ENCODE measurements at places on chromosomes 7 and 10.

GRCh38 chr10:93352638-93353383, 129.3 kb downstream of the MYOF start:
- no peaks in the 10 kb centered on the region for H3K36me3 ChIP-seq
- H3K4me1 ChIP-seq = peaks cover 4% of the 10 kb centered on the region
- peaks cover 14% of the 10 kb centered on the region for H3K27me3 ChIP-seq
- H3K4me3 ChIP-seq = no peak overlapping the region
- no peak for DNase-seq

GRCh38 chr10:71239946-71240795, 27.8 kb downstream of the UNC5B start:
- peak overlapping the region; percentile 9 for H3K27ac ChIP-seq
- H3K4me3 ChIP-seq = no peak overlapping the region
- DNase-seq = no peak
- peaks cover 35% of the 10 kb centered on the region for H3K27me3 ChIP-seq

DNA sequence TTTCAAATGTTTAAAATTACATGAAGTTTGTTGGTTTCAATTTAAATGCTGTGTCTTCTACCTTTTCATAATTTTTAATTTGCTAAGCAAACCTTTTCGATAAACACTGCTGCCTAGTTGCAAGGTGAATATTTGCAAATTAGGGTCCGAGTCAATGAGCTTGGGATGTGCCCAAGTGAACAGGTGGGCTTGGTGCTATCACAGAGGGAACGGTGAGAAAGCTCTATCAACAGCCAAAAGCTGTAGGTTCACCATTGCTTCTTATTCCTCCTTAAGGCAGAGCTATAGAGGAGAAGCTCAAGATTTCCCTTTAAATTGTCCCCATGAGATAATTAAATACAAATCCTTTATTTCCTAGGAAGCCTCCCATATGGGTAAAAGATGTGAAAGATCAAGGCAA, 245.3 kb upstream of the CELF2 start:
- no peak overlapping the region for H3K27ac ChIP-seq
- H3K4me3 ChIP-seq = no peak overlapping the region
- DNase-seq = no peak
- H3K36me3 ChIP-seq = no peaks in the 10 kb centered on the region
- no peaks in the 10 kb centered on the region for H3K4me1 ChIP-seq

GRCh38 chr10:68188835-68189234, 43.1 kb downstream of the ATOH7 start:
- H3K27me3 ChIP-seq = peaks cover 60% of the 10 kb centered on the region
- H3K36me3 ChIP-seq = no peaks in the 10 kb centered on the region
- DNase-seq = no peak
- no peak overlapping the region for H3K4me3 ChIP-seq
- no peaks in the 10 kb centered on the region for H3K4me1 ChIP-seq

- peak overlapping the region; percentile 2 for H3K27ac ChIP-seq
- no peaks in the 10 kb centered on the region for H3K36me3 ChIP-seq
- peaks cover 6% of the 10 kb centered on the region for H3K27me3 ChIP-seq
- no peak overlapping the region for H3K4me3 ChIP-seq
- DNase-seq = no peak
- peaks cover 16% of the 10 kb centered on the region for H3K4me1 ChIP-seq
These were observed 88.3 kb upstream of the CHST15 start for GRCh38 chr10:124181656-124182055.

- no peak for DNase-seq
- no peaks in the 10 kb centered on the region for H3K36me3 ChIP-seq
- H3K4me1 ChIP-seq = peaks cover 11% of the 10 kb centered on the region
- no peak overlapping the region for H3K27ac ChIP-seq
These were observed 2.4 kb upstream of the ABRAXAS2 start for GRCh38 chr10:124799211-124799610.

- H3K27me3 ChIP-seq = peaks cover 53% of the 10 kb centered on the region
- DNase-seq = no peak
- peak overlapping the region; percentile 84 for H3K27ac ChIP-seq
These were observed 680 bp downstream of the C7orf57 start for GRCh38 chr7:48035967-48036478.

DNA sequence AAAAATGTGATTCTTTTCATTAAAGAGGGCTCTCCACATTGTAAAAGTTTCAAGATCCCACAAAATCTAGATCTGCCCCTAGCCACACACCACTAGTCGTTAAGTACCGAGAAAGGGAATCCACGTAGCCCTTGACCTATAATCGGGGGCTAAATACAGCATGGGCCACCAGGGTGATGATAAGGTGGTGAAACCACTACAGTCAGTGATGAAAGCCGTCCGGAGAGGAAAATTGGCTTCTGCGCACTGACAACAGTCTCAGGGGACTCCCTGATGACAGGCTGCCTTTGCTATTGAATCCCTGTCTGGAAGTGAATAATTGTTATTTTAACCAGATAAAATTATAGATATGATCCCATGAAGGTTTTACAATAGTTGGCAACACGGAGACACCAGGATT, 4.6 kb downstream of the TECTB start:
- H3K36me3 ChIP-seq = no peaks in the 10 kb centered on the region
- peaks cover 10% of the 10 kb centered on the region for H3K27me3 ChIP-seq
- no peak overlapping the region for H3K27ac ChIP-seq
- no peak overlapping the region for H3K4me3 ChIP-seq

DNA sequence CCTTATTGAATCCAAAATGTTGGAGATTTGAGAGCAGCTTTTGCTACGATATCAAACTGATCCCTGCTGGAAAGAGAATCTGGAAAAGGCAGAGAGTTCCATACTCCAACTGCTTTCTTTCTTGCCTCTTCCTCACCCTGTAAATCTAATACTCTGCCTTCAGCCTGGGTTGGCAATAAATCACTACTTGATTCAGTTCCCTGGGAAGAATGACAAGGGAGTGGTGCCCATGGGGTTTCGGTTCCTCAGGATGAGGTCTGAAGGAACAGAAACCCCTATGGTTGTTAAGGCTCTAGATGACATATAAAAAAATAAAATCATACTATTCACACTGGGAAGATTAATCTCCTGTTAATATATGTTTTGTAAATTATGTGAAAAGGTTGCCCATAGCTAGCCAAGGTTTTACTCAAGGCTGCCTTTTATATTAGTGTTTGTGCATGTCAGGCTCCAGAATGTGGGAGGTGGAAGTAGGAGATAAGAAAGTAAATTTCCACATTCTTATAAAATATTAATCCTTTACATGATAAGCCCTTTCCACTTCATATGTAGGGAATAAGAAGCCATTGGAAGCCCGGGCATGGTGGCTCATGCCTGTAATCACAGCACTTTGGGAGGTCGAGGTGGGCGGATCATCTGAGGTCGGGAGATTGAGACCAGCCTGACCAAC, 106.2 kb upstream of the CACNA2D1 start:
- H3K27ac ChIP-seq = no peak overlapping the region
- H3K4me3 ChIP-seq = no peak overlapping the region
- no peaks in the 10 kb centered on the region for H3K27me3 ChIP-seq
- DNase-seq = no peak
- H3K36me3 ChIP-seq = no peaks in the 10 kb centered on the region
- no peaks in the 10 kb centered on the region for H3K4me1 ChIP-seq

GRCh38 chr7:127625331-127625730, 7.4 kb upstream of the PAX4 start:
- H3K4me1 ChIP-seq = peaks cover 14% of the 10 kb centered on the region
- no peak for DNase-seq
- no peaks in the 10 kb centered on the region for H3K36me3 ChIP-seq
- H3K27ac ChIP-seq = no peak overlapping the region

GRCh38 chr7:43823941-43824340, 45.4 kb downstream of the MRPS24 start:
- H3K27ac ChIP-seq = no peak overlapping the region
- no peak overlapping the region for H3K4me3 ChIP-seq
- DNase-seq = no peak
- H3K27me3 ChIP-seq = peaks cover 57% of the 10 kb centered on the region
- no peaks in the 10 kb centered on the region for H3K4me1 ChIP-seq

- H3K4me3 ChIP-seq = no peak overlapping the region
- H3K4me1 ChIP-seq = no peaks in the 10 kb centered on the region
- H3K27ac ChIP-seq = no peak overlapping the region
- peaks cover 13% of the 10 kb centered on the region for H3K27me3 ChIP-seq
- DNase-seq = no peak
These were observed 579.4 kb downstream of the SDK1 start for GRCh38 chr7:3880228-3880987.

DNA sequence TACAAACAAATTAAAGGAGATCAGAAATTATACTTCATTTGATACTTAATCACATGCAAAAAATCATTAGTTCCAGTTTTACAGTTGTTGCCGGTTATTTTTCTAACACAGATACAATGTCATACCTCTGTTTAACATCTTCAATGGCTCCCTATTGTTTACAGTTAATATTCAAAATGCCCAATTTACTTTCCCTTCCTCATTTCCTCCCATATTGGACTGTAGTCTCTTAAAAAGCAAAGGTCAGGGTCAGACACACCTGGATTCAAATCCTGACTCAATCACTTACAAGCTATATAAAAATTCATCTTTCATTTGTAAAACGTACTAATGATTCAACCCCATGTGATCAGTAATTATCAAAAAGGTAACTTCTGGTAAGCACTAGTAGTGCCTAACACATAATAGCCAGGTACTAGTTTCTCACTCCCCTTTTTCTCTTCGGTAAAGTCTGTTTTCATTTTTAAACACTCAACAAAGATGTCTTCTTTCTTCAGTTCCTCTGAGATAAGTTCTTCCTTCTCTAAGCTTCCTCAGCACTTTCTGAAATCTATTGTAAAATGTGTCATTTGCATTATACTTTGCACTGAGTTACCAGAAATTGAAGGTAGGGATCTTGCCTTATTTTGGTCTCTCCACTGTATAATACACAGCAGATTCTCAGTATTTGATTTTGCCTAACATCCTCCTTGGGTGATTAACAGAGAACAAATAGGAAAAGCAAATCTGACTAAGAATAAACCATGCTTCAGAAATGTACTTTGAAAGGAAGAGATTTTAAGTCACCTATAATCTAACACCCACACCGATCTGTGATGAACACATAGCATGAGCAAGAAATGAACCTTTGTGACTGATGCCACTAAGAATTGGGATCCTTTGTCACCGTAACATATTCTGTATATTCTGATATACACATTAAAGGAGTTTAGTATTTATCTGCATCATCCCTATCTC, 16.1 kb downstream of the KMT2C start:
- peak overlapping the region; percentile 57 for H3K27ac ChIP-seq
- peaks cover 20% of the 10 kb centered on the region for H3K4me1 ChIP-seq
- H3K27me3 ChIP-seq = no peaks in the 10 kb centered on the region

GRCh38 chr10:119655566-119656001, 4.4 kb downstream of the BAG3 start:
- no peak overlapping the region for H3K27ac ChIP-seq
- no peak for DNase-seq
- H3K36me3 ChIP-seq = no peaks in the 10 kb centered on the region
- H3K27me3 ChIP-seq = peaks cover 12% of the 10 kb centered on the region
- peaks cover 2% of the 10 kb centered on the region for H3K4me1 ChIP-seq

- H3K4me3 ChIP-seq = no peak overlapping the region
- no peaks in the 10 kb centered on the region for H3K4me1 ChIP-seq
- no peak for DNase-seq
- no peaks in the 10 kb centered on the region for H3K36me3 ChIP-seq
- no peak overlapping the region for H3K27ac ChIP-seq
- H3K27me3 ChIP-seq = no peaks in the 10 kb centered on the region
These were observed 41.8 kb downstream of the ASZ1 start for GRCh38 chr7:117385363-117386109.

- H3K27ac ChIP-seq = peak overlapping the region; percentile 94
- no peak for DNase-seq
- H3K27me3 ChIP-seq = peaks cover 15% of the 10 kb centered on the region
- peaks cover 11% of the 10 kb centered on the region for H3K4me1 ChIP-seq
- H3K36me3 ChIP-seq = no peaks in the 10 kb centered on the region
These were observed 22.2 kb upstream of the ITGB1 start for GRCh38 chr10:32980242-32980557.

DNA sequence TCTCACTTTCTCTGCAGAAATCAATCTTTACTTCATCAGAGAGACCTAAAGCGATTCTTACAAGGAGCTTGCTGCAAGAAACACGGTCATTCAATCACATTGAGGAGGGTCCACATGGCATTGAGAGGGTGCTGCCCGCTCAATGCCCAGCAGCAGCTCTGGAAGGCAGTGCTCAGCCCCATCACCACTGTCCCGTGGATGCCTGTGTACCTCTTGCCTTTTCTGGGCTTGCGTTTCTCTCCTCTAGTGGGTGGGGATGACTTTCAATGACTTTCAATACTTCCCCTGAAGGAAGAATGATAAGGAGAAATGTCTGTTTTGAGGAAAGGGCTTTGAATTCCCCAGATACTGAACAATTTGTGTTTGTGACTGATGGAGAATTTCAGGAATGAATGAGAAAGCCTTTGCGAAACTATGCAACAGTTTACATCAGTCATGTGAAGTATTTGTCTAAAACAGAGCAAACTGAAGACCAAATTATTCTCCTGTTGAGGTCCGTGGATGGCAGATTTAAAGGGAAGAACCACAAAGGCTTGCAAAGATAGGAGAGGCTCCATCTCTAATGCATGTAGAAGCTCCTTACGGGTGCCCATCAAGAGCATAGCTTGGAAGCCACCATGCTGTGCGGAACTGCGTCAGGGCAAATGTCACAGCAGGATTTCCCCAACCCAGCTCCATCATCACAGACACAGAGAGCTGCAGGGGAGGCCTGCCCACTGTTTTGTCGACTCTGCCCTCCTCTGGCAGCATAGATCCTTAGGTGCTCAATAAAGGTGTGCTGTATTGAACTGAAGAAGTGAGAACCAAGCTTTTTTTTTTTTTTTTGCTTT, 6.6 kb upstream of the ZNF22 start:
- DNase-seq = no peak
- H3K36me3 ChIP-seq = no peaks in the 10 kb centered on the region
- no peak overlapping the region for H3K4me3 ChIP-seq

DNA sequence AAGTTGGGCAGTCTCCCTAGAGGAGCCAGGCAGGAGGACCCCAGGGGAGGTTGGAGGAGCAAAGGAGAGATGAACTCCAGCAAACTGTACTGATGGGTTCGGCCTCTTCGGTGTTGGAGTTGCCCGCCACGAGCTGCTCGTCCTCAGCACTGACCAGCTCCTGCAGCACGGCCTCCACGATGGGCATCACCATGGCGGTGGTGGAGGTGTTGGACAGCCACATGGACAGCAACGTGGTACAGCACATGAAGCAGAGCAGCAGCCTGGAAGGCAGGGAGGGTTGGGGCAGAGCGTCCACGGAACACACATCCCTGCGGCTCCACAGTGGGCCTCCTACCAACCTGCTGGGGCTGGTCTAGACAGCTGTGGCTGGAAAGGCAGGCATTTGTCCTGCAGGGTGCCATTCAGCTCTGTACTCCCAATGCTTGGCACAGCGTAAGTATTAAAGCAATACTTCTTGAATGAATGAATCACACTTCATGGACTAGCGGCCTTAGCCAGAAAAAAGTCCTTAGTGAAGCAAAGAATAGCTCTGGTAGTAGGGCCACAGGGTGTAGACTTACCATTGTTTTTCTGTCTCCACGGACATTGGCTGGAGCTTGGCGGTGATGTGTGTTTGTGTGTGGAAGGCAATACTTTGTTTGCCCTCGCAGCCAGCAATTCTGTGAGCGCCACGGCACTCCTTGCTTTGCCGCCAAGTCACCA, 21.8 kb downstream of the SLC13A4 start:
- no peak overlapping the region for H3K4me3 ChIP-seq
- no peak for DNase-seq
- peaks cover 2% of the 10 kb centered on the region for H3K36me3 ChIP-seq
